T-helper 1 cell (primary cell): ENCODE measurements at places on chromosomes 16 and 17.

DNA sequence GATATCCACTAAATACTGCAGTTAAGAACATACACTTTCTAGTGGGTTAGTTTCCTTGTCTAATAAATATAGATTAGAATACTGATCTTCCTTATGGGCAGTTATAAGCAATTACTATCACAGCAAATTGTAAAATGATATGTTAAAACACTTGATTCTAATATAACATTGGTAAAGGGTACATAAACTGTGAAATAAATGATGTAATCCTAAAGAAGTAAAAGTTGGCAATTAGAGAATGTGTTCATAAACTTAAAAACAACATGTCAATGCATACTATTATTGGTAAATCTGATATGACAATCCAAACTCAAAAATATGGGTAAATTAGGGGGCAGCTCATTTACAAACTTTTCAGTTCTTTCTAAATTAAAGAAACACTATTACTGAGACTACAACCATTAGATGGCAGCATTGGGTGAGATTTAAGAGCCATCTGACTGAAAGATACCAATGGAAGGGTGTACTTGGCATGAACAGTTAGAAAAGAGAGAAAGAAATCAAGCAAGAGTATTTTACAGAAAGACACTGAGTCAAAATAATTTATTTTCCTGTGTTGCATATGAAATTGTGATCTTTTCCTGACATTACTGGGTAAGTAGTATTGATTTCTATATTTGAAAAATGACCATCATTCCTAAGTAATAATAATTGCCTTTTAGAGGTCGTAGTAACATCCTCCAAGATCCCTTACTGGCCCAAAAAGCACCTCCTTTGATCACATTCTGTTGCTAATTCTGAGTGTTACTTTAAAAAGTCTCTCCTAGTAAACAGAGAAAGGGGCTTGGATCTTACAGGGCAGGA lies 119.6 kb downstream of the SPAG9 start:
- peak; percentile 22 for DNase-seq

DNA sequence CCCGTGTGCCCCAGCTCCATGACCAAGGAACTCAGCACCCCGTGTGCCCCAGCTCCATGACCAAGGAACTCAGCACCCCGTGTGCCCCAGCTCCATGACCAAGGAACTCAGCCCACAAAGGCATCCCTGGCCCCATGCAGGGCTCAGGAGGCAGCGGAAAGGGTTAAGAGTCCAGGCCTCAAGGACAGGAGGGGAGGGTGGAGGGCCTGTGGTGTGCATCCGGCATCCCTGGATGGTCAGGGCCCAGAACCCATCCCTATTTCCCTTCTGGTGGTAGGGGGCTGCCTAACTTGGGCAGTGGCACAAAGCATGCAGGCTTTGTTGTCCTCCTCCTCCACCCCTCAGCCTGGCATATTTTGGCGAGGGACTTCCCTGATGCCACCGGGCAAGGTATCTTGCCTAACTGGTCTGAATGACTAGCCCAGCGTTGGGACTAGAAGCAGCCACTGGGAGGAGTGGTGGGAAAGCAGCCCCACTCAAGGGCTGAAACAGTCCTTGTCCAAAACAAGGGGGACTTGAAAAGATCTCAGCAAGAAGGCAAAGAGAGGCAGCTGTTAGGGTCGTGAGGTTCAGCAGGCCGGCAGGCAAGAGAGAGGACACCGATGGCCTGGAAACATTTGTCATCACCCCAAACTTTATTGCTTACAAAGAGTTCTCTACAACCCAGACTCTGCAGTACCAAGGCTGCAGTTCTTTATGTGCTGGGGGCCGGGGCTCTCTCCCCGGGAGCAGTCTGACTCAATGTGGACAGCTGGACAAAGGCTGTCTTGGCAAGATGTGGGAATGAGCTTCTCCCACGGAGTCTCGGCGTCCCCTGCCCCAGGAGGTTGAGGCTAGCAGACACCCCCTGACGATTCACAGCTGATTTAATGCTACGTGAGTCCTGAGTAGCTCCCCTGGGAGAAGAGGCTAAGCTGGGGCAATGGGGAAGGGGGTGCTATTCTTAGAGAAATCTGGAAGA lies 902 bp upstream of the SPATA32 start:
- DNase-seq: no peak

DNA sequence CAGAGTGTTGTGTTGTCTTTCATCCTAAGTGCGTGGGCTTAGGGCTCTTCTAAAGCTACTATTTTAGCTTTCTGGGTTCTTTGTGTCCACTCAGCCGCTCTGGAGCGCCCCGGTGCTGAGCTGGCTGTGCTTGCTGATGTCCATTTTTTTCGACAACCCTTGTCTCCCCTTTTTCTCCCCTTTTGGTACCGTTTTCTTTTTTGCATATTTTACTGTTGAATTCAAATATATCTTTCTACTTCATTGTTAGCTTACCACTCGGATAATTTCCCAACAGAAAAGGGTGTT lies 1.2 kb downstream of the SRRM2 start:
- DNase-seq: no peak

GRCh38 chr16:69513180-69513966 lies 52.4 kb upstream of the NFAT5 start:
- no peak for DNase-seq

GRCh38 chr16:88681709-88682451 lies 4.4 kb downstream of the SNAI3 start:
- DNase-seq: no peak

- DNase-seq: no peak
Measured at GRCh38 chr17:77459018-77459755, 318.4 kb downstream of the SEC14L1 start.

DNA sequence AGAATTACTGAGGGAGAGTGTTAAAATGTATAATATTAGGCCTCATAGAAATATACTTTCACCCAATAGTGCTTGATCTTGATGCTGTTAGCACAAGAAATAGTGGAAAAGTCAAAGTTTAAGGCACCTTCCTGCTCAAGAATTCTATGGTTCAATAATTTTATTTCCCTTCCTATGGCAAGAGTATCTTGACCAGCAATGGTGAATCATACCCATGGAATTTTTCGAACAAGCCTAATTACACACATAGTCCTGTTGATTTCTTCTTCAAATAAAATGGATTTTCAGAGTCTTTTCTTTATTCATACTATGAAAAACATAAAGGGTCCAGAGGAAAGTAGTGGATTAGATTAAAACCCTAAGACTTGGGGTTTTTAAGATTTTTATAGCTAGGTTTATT lies 810.6 kb downstream of the CDH11 start:
- DNase-seq: no peak

DNA sequence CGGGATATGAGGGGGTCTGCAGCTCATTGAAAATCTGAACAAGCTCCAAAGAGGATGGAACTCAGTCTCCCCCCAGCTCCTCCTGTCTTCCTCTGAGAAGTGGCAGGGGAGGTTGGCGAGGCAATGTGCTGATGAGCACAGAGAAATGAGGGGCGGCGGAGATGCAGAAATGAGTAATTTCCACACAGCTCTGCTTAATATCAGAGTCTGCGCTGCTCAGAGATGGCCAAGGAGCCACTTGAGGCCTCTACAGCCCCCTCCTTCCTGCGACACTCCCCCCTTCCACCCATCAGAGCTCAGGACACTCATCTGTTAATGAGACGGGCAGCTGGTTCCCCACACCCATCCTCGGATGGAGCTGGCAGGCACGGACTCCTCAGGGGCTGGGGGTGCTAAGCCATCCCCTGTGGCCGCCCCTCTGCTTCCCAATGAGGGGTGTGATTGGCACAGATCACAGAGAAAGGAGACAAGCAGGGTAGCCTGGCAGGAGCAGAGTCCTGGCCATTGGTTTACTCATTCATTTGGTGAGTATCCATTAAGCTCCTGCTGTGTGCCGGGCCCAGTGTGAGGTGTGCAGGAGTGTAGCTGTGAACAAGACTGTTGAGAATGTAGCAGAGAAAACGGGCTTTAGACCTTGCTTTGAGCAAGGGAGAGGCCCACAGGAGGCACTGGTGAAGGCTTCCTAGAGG lies 12.7 kb upstream of the CRHR1 start:
- no peak for DNase-seq

GRCh38 chr17:78375401-78376151 lies 2.9 kb upstream of the PGS1 start:
- no peak for DNase-seq

GRCh38 chr17:35735036-35735805 lies 3.8 kb downstream of the RASL10B start:
- no peak for DNase-seq

DNA sequence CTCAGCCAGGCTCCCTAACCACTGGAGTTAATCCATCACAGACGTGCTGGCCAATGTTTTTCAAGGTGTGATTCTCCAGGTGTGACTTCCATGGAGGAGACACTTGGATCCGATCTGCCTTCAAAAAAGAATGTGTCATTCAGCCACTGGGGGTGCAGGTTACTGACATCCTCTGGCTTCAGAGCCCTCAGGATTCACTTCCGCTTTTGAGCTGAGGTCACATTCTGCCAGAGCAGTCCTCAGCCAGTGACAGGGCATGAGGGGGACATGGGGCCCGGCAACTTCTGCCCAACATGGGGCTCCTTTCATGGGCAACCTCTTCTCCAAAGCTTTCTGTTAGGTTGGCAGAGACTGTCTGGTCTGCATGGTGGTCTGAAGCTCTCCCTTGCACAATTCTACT lies 81.4 kb downstream of the GRIN2A start:
- no peak for DNase-seq

- DNase-seq: peak; percentile 8
Measured at GRCh38 chr16:11915114-11915643, 577 bp downstream of the GSPT1 start.

GRCh38 chr17:17462048-17462824 lies 14.6 kb upstream of the MED9 start:
- no peak for DNase-seq

DNA sequence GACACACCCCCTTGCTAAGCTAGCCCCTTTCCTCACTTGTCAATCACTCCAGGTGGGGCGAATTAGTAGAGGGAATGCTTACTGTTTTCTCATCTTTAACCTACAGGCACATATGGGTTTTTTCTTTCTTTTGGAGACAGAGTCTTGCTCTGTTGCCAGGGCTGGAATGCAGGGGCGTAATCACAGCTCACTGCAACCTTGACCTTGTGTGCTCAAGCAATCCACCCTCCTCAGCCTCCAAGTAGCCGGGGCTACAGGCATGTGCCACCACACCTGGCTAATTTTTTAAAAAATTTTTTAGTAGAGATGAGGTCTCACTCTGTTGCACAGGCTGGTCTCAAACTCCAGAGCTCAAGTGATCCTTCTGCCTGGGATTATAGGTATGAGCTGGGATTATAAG lies 38.7 kb upstream of the RHBDL3 start:
- no peak for DNase-seq

- peak; percentile 23 for DNase-seq
Measured at GRCh38 chr16:3214904-3215600, 19.9 kb downstream of the ZNF200 start.

DNA sequence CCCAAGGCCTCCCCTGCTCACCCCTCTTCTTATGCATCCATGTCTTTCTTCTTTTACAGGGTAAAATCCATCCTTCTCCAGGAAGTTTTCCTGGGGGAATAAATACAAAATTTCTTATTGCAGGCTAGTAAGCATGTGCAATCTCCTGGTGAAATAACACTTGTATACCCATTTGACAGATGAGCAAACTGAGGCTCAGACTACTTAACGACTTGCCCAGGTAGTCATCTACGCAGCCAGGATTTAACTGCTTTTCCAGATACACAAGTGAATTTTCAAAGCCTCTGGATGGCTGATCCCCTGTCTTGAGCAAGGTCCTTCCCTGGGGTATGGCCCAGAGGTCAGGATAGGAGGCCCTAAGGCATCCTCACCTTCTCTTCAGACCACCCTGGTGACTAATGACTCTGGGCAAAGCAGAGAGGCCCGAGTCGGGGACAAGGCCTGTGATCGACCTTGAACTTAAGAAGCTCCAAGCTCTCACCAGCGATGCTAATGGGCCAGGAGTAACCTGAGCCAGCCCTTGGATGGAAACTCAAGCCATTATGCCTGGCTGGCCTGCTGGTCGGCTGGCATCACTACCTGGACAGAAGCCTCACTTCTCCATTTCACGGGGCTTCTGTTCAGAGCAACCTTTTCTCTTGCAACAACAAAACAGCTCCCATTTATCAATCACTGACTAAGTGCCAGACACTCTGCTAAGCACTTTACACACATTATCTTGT lies 33.1 kb downstream of the ZNF423 start:
- no peak for DNase-seq

DNA sequence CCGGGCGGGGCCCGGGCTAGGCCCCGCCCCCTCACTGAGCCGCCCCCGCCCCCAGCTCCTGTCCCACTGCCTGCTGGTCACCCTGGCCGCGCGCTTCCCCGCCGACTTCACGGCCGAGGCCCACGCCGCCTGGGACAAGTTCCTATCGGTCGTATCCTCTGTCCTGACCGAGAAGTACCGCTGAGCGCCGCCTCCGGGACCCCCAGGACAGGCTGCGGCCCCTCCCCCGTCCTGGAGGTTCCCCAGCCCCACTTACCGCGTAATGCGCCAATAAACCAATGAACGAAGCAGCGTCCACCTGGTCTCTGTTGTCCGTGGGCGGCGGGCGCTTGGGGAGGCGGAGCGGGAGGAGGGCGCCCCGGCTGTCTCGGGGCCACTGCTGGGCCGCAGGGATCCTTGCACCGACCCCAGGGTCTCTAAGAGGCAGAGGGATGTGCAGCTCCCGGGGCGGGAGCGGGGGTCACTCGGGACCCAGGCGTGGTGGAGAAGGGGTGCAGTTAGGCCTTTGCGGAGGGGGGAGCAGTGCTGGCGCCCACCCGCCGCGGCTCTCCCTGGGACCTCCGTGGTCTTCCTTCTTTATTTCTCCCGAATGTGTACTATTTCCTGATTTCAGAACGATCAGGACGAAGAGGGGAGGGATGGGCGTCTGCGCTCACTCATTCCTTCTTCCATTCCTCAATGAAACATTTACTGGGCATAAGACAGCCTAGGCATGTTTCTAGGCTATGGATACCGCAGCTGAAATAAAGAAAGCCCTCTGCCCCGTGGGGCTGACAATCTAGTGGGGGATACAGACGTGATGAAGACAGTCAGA lies 2.0 kb downstream of the HBZ start:
- no peak for DNase-seq

GRCh38 chr17:11668618-11669017 lies 70.3 kb downstream of the DNAH9 start:
- DNase-seq: no peak

DNA sequence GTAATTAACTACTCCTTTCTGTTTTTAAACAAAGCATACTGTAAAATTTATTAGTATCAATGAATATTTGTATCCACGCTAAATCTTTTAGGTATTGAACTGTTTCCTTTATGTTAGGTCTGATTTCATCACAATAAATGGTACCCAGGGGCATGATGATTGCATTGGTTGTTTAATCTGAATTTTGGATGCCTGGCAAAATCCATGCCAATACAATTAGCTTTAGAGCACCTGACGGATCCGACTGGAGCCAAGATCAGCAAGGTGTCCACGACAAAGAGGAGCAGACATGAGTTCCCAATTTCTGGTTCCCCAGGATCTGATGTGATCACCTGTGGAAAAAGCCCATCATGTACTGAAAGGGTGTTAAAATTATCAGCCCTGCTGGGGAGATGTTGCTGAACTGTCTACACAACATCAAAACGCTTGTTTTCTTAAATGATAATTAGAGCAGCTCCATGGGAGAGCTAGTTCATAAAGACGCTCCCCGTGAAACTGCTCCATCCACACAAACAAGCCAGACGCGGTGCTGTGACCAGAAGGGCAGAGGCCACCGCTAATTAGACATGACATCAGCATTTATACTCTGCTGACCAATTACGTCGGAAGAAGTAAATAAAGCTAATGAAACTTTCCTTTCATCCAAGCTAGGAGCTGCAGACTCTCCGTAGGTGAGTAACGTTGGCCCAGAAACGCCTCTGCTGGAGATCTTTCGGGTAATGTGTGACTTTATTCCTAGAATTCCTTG lies 151.7 kb downstream of the CPPED1 start:
- no peak for DNase-seq

- no peak for DNase-seq
Measured at GRCh38 chr16:73878611-73879010, 418.0 kb upstream of the PSMD7 start.

GRCh38 chr17:8436169-8436843 lies 622 bp downstream of the NDEL1 start:
- DNase-seq: peak; percentile 44
